Pancreas (tissue), 10 donors: ENCODE measurements at places on chromosomes 7 and 10. TPM values are rescaled to one million over a fixed set of nuclear protein-coding genes. Genes with fewer than 3 reads are reported as not detected.
A peak's percentile ranks its signal among the peaks of the same experiment; 100 is the strongest.

Gene TMEM196
- 0.28 TPM for total RNA-seq

Gene EEPD1
- total RNA-seq = 13.0 TPM

Gene LLCFC1
- total RNA-seq = not detected

Gene PNLIPRP3
- total RNA-seq = not detected

Gene CELF2
- total RNA-seq = 1.9 TPM

GRCh38 chr7:148505645-148506375 is 84.8 kb upstream of the C7orf33 start:
- DNase-seq = no peak

DNA sequence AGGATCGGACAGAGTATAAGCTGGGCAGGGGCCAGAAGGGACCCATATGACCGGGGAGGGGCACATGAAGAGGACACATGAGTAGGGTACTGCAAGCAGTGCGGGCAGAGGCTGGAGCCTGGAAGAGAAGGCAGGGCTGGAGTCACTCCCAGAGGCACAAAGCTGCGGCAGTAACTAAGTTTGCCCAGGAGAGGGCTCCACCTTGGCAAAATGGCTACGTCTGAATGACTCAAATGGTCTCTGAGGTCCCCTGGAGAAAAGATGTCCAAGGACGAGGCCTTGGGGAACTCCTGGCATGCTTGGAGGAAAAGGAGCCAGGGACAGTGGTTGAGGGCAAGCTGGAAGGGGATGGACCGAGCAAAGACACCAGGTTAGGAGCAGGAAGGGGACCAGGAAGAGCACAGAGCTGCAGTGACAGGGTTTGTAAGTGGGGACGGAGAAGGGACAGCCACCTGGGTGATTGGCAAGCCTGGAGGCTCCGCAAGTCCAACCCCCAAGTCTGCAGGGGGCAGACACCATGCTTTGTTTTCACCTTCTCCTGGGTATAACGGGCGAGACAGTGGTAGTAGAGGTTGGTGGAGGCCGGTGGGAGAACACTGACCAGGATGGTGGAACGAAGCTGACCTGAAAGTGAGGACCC is 43.1 kb upstream of the LBX1 start:
- DNase-seq = no peak

DNA sequence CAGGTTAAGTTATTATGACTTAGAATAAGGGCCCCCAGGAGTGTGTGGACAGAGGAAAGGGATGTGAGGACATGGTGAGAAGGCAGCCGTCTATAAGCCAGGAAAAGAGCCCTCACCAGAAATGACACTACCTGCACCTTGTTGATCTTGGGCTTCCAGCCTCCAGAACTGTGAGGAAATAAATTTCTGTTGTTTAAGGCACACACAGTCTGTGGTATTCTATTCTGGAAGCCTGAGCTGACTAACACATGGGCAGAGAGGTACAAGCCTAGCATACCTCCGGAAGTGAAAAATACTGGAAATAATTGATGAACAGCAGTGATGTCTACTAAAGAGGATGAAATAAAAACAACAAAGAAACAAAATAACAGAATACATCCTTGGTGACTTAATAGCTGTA is 46.1 kb upstream of the GRB10 start:
- DNase-seq = no peak

DNA sequence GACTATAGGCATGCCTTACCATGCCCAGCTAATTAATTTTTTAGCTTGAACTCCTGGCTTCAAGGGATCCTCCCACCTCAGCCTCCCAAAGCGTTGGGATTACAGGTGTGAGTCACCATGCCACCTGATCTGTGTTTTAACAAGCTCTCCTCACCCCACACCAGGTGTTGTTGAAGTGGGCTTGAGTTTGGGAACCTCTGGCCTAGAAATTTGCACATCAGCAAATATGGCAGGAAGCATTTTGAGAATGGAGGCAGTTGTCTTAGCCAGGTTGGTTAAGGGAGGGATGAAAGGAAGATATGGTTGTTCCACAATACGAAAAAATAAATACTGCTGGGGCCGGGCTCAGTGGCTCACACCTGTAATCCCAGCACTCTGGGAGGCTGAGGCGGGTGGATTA is 433.1 kb downstream of the TYW1 start:
- DNase-seq = no peak

DNA sequence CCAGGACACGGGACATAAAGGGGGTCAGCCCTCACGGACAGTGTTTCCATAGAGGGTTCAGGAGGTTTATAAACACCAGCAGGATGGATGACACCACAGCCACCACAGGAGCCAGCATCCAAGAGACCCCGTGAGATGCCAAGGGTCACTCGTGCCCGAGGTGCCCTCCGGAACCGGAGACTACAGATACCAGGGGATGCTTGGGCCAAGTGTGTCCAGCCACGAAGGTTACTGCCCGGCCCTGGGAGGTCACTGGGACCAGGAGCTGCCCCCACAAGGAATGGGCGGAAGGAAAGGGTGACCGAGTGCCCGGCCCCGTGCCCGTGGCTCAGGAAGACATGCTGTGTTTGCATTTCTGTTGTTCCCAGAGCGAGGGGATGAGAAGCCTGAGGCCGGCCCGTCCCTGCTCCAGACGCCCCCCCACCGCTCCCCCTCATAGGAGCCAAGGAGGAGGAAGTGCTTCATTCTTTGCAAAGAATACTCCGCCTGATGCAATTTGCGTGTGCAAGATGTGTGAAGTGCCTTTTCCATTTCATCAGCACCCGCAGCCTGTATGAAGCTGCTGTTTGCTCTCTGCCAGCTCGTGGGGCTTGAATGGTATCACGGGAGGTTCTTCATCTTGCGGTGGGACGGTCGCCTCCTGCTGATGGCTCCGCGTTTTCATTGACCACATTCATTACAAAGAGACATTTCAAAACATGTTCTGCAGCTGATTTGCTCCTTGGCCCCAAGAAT is 176.4 kb downstream of the ELFN1 start:
- DNase-seq = no peak

DNA sequence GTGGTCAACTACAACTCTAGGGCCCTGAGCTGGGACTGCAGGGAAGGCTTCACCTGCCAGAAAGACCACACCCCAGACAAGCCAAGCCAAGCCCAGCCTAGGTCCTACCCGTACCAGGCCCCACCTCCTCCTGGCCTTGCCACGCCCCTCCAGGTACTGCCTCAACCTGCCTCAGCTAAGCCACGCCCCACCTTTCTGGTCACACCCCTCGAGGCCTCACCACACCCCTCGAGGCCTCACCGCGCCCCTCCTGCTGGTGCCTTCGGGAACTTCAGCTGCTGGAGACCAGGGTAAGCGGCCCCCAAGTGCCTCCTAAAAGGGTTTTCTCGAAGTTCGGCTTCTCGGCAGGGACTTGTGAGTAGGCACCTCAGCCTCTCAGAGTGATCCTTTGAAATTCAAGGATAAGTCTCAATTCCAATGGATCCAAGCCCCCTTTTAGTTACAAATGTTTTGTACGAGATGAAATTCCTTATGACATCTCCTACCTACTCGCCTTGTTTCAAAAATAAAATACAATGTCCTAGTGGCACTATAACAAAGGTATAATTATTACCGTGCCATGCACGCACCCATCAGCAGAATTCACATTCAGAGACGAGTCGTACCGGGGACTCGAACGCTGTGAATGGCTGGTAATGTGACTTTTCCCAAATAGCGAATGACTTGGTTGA is 171.2 kb downstream of the ARHGAP21 start:
- peak; percentile 85 for DNase-seq

- no peak for DNase-seq
These were observed 89.0 kb downstream of the NEURL1 start for GRCh38 chr10:103582331-103583123.

- no peak for DNase-seq
These were observed 1.4 kb upstream of the PILRB start for GRCh38 chr7:100356416-100357068.

DNA sequence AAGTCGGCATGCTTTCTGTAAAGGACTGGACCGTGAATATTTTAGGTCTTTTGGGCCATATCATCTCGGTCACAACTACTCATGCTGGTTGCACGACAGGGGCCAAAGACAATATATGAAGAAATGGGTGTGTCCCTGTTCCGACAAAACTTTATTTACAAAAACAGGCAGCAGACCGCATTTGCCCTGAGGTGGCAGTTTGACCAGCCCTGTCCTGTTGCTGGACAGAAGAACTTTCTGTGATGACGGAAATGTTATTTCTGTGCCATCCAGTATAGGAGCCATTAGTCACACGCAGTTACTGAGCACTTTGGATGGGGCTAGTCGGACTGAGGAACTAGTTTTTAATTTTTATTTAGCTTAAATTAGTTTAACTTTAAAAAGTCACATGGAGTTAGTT is 112.8 kb upstream of the CARD11 start:
- DNase-seq = no peak

- DNase-seq = no peak
These were observed 79.5 kb downstream of the EZH2 start for GRCh38 chr7:148804343-148805235.

GRCh38 chr10:81297292-81297691 is 577.7 kb upstream of the NRG3 start:
- DNase-seq = no peak

DNA sequence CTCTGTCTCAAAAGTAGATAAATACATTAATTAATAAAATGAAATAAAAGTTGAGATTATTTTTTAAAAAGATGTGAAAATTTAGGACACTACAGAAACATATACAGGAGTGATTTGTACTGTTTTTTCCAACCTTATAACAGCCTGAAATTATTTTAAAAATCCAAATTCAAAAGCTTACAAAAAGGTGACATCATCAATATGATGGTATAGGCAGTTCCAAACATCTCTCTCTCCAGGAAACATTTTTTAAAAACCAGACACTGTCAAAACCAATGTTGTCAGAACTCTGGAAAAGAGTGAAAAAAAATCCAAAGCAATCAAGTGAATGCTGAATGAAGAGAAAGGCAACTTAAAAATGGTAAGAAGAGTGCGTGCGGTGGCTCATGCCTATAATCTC is 76.7 kb downstream of the HHEX start:
- DNase-seq = no peak

DNA sequence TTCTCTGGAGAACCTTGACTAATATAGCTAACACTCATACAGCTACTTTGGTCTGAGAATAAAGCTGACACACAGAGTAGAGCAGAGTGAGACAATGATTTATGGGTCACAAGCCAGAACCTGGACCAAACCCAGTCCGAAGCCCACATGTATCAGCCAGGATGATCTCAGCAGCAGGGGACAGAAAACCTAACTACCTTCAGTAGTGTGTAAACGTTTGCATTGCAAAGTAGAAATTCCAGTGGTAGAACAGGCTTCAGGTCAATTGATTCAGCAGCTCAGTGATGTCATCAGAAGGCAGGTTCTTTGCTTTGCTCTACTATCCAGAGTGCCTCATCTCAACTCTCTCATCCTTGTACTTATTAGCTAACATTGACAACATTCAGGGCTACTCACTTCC is 62.5 kb upstream of the PALS2 start:
- DNase-seq = no peak

DNA sequence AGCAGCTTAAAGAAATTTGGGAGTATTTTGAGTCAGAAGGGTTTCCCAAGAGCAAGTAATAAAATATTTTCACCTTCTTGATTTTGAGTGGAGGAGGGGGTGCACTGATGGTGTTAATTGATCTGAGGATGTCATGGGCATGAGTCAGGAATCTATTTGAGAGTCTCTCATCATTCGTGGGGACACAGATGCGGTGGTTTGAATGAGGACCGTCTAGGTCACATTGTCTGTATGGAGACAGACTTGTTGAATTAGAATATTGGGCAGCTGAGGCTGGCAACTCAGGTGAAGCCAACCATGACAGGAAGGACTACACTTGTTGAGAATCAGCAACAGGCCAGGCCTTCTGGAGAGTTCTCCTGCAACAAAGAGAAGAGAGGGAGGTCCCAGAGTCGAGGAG is 127.0 kb downstream of the INSYN2A start:
- no peak for DNase-seq

DNA sequence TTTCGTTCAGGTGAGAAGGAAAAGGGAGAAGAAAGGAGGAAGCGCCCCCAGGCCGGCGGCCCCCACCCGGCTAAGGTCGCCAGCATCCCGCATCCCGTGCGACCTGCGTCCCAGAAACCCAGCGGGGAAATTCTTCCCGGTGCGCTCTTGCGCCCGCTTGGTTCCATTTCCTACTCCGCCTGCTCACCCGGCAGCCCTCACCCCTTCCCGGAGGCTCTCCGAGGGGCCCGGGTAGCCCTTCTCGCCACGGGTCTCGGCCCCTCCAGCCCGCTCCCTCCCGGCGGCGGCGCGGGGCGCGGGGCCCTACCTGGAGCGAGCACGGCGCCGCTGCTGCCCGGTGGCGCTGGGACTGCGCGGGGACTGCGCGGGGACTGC is at the start of gene PRKCQ:
PRKCQ (minus strand) TSS at position 373 of the 375 bp plus-strand sequence. CDS start 65,141 bp downstream, outside the sequence.
- DNase-seq = no peak

DNA sequence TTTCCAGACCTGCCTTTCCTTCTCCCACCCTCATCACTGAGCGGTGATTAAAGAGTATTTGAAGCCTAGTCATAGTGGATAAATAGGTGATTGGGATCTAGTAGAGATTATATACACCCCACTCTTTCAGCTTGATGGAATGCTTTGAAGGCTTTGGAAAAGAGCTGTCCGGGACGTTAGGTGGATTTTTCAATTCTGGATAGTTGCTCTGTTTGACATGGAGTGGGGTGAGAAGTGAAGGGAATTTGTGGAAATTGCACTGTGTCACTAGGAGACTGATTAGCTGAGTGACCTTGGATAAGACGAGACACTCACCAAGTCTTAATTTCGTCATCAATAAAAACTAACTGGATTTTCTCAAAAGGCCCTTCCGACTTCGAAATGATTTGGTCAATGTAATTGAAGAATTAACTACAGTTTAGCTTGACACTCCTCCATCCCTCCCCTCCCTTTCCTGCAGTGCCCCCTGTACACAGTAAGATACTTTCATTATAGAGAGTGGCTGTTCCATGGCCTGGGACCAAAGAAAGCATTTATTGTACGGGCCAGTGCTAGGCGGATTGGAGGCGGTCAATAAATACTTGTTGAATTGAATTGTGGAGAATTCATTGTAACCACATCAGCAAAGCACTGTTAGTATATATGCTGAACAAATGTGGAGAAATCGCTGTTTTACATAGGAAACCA is 962 bp downstream of the ZKSCAN1 start:
- no peak for DNase-seq

DNA sequence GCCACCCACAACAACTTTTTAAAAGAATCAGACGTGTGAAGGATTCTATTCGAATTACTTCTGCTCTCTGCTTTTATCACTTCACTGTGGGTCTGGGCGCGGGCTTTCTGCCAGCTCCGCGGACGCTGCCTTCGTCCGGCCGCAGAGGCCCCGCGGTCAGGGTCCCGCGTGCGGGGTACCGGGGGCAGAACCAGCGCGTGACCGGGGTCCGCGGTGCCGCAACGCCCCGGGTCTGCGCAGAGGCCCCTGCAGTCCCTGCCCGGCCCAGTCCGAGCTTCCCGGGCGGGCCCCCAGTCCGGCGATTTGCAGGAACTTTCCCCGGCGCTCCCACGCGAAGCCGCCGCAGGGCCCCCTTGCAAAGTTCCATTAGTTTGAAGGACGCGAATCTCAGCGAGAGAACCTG is 461 bp upstream of the HTRA1 start:
- DNase-seq = no peak

- DNase-seq = no peak
These were observed 28.5 kb upstream of the CROT start for GRCh38 chr7:87316846-87317552.

DNA sequence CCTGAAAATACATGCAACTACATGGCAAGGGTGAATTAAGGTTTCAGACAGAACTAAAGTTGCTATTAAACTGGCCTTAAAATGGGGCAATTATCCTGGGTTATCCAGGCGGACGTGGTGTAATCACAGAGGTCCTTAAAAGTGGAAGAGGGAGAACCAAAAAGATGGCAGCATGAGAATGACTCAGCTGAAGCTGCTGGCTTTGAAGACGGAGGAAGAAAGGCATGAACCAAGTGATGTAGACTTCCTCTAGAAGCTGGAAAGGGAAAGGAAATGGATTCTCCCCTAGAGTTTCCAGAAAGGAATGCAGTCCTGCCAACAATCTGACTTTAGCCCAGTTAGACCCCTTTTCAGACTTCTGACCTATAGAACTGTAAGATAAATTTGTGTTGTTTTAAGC is 27.0 kb upstream of the UBN2 start:
- no peak for DNase-seq
